Epithelial cell of proximal tubule (primary cell): ENCODE measurements at places on chromosomes 16 and 17.

DNA sequence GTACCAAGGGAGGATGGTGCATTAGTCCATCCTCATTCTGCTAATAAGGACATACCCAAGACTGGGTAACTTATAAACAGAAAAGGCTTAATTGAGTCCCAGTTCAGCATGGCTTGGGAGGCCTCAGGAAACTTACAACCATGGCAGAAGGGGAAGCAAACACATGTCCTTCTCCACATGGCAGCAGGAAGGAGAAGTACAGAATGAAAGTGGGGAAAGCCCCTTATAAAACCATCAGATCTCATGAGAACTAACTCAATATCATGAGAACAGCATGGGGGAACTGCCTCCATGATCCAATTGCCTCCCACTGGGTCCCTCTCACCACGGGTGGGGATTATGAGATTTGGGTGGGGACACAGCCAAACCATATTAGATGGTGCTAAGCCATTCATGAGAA is 84.5 kb downstream of the SEC14L1 start:
- no peak for DNase-seq

GRCh38 chr17:40956401-40957254 is 10.1 kb downstream of the KRT39 start:
- DNase-seq = peak; percentile 96

DNA sequence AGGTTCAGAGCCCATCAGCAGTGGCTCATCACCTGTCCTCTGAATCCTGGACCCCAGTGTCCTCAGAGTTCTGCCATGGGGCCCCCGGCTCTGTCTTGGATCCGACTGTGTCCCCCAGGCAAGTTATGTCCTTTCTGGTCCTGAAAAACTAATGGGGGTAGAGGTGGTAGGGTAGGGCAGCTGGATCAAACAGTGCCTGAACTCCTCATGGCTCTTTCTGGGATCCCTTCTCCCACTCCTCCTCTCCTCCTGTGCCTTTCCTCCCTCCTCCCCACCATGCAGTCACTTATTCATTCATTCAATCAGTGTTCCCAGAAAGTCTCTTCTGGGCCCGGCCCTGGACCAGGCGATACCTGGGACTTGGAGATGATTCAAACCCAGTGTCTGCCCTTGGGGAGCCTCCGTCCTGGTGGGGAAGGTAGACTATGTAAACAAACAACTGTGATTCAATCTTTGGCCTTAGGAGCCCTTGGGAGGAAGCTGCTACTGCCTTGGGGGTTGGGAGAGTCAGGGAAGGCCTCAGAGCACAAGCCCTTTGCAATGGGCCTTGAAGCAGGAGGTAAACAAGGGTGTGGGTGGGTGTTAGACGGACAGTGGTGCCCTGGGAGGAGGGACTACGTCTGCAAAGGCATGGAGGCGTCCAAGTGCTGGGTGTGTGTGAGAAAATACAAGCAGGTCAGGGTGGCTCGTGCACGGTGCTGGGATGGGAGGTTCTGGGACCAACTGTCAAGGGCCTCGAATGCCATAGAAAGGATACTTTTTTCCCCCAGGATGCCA is 6.4 kb upstream of the FAM83G start:
- no peak for DNase-seq

- DNase-seq = no peak
Measured at GRCh38 chr17:19004421-19005136, at the start of gene FAM83G. TSS of gene FAM83G (minus strand) at chr17:19004764. CDS start at chr17:19004041, 723 bp downstream.

GRCh38 chr16:57706717-57707116 is 12.1 kb downstream of the DRC7 start:
- no peak for DNase-seq

DNA sequence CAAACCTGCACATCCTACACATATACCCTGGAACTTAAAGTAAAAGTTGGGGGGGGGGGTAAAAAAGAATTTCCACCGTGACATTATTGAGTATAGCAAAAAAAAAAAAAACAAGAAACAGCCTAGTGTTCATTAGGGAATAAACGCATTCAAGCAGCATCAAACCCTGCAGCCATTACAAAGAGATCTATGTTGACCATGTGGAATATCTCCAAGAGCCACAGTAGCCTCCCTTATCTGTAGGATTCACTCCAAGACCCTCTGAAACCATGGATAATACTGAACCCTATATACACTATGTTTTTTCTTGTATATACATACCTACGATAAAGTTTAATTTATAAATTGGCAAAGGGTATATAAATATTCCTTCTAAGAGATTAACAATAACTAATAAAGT is 5.6 kb upstream of the BIRC5 start:
- DNase-seq = no peak

DNA sequence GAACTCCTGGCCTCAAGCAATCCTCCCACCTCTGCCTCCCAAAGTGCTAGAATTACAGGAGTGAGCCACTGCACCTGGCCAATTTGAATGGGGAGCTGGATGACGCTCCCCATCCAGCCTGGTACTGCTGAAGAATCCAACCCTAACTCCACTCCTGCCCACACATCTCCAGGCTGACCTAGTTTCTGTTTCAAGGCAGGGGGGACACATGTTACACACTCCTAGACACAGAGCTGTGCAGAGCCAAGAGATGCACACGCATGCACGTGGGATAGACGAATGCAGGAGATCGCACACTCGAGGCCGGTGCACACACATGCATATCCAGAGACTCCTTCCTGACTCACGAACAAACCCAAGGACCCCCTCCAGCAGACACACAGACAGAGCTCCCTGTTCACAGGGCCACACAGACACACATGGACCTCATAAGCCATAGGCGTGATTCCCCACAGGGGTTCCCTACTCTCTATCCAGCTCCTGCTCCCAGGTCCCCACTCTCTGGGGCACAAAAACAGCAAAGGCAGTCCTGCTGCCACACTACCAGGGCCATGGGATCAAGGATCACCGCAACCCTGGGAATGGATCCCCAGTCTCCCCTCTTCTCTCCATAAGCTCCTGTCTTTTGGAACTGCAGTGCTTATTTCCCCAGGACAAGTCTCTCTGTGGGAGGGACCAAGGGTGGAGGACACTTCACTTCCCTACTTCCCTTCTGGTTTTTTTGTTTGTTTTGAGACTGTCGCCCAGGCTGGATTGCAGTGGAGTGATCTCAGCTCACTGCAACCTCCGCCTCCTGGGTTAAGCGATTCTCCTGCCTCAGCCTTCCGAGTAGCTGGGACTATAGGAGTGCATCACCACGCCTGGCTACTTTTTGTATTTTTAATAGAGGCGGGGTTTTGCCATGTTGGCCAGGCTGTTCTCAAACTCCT is 14.4 kb downstream of the EPOP start:
- no peak for DNase-seq
